ENCODE measurements at places on chromosomes 13 and 19.

- peak; percentile 48 for DNase-seq
These were observed at the start of gene ZNF285 for GRCh38 chr19:44401139-44402115. Gene ZNF285 (minus strand): TSS chr19:44401608. CDS start chr19:44397213, 4,395 bp downstream.

- no peak for DNase-seq
These were observed 50.1 kb downstream of the NLRP12 start for GRCh38 chr19:53773999-53774398.

- no peak for DNase-seq
These were observed 132.1 kb upstream of the KLF12 start for GRCh38 chr13:74266309-74266708.

- DNase-seq = no peak
These were observed 25.0 kb upstream of the URAD start for GRCh38 chr13:28013482-28013881.

- DNase-seq = peak; percentile 17
These were observed 405.0 kb downstream of the COG6 start for GRCh38 chr13:40060296-40061007.

DNA sequence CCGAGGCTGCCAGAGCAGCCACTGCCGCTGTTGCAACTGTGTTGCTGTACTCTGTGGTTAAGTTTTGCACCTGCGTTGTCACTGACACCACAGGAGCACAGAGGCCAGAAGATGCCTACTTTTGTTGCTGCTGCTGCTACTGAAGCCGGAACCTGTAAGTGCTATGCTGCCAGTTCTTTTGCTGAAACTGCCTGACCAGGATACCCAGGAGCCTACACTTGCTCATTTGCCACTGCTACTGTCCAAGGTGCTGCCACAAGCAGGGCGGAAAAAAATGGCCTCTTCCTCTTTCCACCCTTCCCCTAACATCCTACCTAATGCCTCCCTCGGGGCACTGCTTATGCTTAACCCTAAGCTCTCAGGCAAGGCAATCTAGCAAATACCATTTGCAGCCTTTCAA, 29.0 kb upstream of the NBEA start:
- DNase-seq = no peak

DNA sequence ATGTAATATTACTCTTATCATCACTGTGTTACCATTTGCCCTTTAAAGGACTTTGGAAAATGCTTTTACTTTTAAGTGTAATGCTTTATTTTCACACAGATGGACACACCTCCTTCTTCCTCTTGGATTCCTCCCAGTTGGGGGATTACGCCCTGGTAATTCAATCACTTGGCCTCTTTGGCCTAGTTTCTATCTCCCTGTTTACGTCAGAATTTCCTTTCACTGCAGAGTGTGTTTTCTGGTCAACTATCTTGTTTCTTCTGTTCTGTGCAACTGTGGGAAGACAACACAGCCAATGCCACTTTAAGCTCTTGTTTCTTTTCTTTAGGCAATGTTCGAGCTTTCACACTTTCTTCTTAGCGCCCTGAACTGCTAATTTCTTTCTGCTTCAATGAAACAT, 257.3 kb upstream of the MAB21L1 start:
- no peak for DNase-seq

GRCh38 chr13:103288114-103288513, 221.9 kb upstream of the SLC10A2 start:
- no peak for DNase-seq

DNA sequence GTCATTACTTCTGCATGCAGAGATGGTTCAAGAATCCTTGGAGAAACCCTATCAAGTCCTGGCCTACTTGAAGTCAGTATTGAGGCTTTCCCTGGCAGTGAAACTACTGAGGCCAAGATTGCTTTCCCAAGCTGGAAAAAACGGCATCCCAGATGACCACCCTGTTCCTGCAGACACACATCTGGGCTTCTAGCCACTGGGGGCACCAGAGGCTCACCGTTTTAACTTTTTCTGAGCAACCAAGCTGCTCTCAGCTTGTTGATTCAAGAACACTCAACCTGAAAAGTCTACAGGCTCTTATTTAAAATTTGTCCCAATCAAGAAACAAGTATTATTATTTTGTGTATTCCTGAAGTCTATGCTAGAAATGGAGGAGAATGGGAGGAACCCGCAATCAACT, 66.6 kb downstream of the SPRYD7 start:
- DNase-seq = no peak

GRCh38 chr19:41364524-41365391, 809 bp upstream of the B9D2 start:
- no peak for DNase-seq

DNA sequence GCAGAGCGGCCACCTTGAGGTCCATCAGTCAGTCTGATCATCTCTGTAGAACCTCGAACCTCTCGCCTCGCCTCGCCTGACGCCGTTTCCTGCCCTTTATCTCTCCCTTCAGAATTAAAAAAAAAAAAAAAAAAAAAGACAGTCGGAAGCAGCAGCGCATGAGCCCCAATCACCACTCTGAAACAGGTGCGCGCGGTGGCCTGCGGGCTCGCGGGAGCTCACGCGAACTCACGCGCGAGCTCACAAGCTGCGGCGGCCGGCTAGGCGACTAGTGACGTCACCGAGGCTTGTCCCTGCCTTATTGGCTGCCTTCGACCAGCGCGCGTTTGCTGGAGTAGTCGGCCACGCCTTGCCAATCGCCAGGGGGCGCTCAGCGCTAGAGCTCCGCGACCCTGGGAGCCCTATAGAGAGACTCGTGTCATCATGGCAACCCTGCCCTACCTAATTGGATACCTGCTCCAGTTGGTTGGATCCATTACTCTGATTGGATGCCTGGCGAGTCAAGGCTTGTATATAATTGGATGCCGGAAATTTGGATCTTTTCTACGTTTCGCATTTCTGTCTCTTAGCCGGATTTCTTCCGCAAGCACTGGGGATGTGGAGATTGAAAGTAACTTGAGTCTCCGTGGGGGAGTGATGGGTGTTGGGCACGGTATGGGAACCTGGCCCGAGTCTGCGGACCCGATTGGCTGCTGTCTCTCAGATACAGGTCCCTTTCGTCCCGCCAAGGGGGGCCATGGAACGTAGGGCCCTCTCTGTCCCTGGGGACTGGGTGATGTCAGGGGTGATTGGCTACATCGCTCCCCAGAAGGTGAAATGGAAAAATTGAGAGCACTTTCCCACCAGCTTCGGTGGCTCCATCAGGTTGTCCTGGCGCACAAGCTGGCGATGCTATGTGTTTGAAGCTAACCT, 31.6 kb downstream of the SYT3 start:
- DNase-seq = peak; percentile 85

DNA sequence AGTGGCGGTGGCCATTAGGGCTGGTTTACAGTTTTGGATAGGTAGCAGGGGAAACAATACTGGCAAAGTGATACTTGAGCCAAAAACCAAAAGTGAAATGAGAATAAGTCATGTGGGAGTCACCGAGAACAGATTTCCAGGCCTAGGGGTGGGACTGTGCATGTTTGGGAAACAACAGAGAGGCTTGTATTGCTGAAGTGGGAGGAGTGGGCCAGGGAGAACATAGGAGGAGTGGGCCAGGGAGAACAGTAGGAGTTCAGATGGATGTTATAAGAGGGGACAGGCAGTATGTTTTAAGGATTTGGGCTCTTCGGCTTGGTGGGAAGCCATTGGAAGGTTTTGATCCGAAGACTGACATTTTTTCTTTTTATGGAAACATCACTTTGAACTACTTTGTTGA, 35.5 kb downstream of the AKAP11 start:
- DNase-seq = no peak

DNA sequence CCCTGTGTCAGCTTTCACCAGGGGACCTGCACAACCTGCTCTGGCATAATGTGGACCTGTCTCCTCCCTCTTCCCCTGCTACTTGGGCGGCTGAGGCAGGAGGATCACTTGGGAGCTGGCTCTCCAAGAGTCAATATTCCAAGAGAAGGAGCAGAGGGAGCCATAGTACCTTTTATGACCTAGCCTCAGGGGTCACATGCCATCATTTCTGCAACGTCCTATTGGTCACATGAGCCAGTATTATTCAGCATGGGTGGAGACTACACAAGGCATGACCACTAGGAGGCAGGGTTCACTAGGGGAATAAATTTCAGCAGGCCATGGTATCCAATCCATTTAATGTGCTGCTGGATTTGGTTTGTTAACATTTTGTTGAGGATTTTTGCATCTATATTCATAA, 12.0 kb upstream of the SHFL start:
- DNase-seq = peak; percentile 46

DNA sequence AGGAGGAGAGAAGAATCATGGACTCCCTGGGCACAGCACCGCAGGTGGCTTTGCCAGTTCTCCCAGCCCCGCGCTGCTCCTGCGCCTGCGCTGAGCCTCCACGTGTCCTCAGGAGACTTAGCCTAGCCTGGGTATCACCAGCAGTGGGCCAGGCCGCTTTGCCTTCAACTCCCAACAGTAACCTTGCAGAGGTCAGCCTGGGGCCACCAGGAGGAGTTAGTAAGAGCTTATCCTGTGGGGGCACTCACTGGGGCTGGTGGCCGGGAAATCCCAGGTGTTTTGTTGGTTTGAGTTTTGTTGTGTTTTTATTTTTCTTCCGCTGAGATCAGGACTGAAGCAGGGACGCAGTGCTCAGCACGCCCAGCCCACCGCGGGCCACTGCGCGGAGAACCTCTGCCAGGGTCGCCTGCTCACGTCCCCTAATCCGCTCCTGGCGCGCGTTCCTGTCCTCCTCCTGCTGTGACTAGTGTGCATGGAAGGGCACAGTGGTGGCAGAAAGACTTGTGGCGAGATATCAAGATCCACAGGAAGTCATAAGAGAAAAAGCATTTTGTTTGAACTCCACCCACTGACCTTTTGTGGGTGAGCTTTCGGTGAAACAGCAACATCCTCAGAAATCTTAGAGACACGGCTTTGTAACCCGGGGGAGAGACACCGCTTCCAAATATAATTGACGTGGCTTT, 207.4 kb upstream of the RFC3 start:
- no peak for DNase-seq

DNA sequence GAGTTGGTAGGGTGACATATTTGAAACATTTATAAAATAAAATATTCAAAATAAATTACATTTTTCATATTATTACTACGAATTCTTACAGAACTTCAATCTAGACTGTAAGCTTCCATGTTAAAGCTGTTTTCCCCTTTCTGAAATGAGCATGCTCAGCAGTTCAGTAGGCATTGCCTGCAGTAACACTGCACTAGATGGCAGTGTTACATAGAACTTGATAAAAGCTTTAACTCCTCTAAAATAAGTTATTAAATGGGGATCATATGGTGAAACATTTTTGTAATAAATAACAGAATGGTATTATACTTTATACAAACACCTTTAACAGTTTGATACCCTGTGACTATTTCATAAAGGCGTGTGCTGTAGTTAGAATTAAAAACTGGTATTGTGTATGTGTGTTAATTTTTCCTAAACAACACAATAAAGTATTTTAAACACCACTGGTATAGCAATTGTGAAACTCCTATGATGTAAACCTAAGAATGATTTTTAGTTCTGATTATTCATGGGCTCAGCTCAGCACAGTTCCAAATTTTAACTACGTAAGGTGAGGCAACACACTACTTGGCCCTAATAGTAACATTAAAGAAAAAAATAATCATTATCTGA, 11.6 kb upstream of the GPR18 start:
- DNase-seq = no peak

- DNase-seq = no peak
These were observed 28.5 kb upstream of the ARGLU1 start for GRCh38 chr13:106596275-106596937.

DNA sequence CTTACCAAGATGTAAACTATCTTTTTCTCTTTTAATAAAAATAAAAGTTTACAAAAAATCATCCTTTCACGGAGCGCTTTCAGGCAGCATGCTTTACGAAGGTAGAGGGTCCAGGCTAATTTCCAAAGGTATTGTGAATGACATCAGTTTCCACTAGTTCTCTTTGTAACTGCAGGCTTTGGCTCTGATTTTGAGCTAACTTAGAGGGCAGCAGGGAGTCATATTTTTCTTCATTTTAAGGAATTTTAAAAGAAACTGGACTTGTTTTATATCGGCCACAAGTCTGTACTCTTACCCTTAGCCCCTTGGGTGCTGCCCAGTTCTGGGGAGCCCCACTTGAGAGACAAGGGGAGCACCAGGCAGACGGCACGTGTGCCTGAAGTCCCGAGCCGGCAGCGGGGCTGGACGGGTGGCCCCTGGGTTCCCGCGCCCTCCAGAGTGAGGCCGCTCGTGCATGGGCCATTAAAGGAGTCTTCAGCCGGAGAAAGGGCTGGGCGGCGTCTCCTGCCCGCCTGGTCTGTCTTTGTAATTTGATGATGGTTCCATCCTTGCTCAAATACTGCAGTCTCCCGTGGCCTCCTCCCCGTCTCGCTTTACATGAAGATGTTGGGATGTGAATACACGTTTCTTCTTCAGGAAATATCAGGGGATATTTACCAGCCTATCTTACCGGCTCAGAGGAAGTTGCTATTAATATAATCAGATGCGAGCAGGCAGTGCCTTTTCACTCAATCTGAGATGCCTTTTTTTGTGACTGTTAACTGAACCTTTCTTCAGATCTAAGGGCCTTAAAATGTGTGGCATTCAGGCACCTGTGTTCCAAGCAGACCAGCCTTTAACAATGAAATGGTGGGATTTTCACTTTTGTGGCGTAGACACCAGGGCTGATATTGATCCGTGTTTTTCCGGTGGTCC, 67.4 kb downstream of the GGACT start:
- no peak for DNase-seq

- DNase-seq = no peak
These were observed 120.7 kb upstream of the VSTM2B start for GRCh38 chr19:29404951-29405727.

- no peak for DNase-seq
These were observed 5.2 kb downstream of the CADM4 start for GRCh38 chr19:43634506-43634871.

GRCh38 chr13:23985060-23985459, 87.8 kb upstream of the C1QTNF9B start:
- DNase-seq = no peak

DNA sequence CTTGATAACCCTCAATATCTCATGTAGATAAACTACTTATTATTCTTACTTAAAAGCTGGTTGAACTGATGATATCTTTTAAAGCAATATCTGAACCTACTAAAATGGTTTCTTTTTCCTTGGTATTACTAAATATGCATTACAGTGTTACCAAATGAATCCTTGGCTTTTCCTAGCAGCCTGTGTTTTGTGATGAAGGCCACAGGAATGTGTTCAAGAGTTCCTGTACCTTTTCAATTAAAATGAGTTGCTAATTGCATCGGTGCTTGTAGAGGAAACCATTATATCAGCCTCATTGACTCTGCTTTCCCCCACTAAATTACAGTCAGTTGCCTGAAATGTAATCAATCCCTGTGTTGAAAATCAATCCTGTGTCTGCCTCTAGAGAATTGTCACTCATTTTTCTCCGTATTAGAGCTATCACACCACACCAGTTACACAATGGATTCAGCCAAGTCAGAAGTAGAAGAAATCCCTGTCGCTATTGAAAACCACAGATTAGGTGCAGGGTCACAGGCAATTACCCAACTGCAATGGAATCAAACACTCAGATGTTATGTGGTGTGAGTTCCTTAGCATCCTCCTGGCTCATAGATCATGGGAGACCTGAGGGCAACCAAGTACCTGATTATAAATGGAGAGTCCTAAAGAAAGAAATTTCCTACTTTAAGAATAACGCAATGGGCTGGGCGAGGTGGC, 13.3 kb downstream of the FAM216B start:
- no peak for DNase-seq
